ENCODE measurements at places on chromosomes 4 and X.

- peak; percentile 22 for DNase-seq
Measured at GRCh38 chrX:2967998-2968909, 38.1 kb upstream of the ARSH start.

- no peak for DNase-seq
Measured at GRCh38 chr4:10366628-10367027, 90.6 kb downstream of the ZNF518B start.

- DNase-seq: no peak
Measured at GRCh38 chr4:135804785-135805184, 1603.2 kb upstream of the PABPC4L start.

DNA sequence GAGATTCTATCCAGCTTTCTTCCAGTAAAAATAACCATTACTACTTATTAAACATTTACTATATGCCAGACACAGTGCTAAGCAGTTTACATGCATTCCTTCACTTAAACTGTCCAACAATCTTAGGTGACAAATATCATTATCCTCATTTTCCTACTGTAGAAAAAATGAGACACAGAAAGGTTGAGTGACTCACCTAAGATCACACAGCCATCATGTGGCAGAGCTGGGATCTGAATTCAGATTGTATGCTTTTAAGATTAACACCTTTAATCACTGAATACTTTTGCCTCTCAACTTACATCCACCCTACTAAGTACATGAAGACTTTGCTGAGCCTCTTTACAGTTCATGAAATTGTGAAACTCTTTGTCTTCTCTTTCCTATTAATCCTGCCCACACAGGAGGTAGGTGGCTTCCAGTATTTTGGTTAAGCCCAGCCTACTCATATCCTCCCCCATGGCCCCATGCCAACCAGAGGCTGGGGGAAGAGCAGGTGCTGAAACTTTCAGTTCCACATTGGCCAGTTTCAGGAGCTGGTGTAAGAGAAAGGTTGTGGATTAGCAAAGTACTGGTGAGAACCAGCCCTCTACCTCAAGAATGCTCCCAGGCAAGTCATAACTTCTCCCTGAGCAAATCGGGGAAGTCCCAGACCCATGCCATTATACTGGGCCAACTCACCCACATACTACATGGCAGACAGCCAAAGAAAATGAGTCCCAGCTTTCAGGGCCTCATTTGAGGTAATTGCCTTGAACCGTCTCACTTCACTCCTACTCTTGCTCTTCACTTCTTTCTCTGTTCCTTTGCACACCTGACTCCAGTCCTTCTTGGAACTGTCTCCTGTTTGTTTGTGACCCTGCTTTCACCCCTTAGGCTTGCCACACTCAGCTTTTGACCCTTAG, 211.1 kb downstream of the GUCY2F start:
- DNase-seq: no peak

Data from activated naive CD8-positive, alpha-beta T cell treated with anti-CD3 and anti-CD28 coated beads, Interleukin-2, amount 10 ng/mL, durations not matched to agents 7 days and 5 days (primary cell).